ENCODE measurements at places on chromosomes 1 and 21. TPM values are rescaled to one million over a fixed set of nuclear protein-coding genes. Genes with fewer than 3 reads are reported as not detected.

DNA sequence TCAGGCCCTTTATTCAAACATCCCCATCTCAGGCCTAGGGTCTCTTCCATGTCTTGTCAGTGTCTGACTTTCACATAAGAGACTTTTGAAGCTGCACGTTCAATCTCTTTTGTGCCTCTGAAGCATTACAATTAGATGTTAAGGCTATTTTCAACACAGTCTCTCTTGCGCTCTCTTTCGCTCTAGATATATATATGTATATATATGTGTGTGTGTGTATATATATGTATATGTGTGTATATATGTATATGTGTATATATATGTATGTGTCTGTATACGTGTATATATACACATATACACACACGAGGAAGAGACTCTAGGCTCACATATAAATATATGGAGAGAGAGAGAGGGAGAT lies 162.5 kb upstream of the RNPC3 start:
- DNase-seq = no peak

- DNase-seq = no peak
Observed at GRCh38 chr1:243977094-243977493, 74.0 kb upstream of the ZBTB18 start.

GRCh38 chr21:46477765-46478164 lies 19.1 kb downstream of the DIP2A start:
- DNase-seq = no peak

GRCh38 chr1:30300669-30301068 lies 422.7 kb downstream of the MATN1 start:
- DNase-seq = no peak

- DNase-seq = no peak
Observed at GRCh38 chr1:2864203-2864905, 62.9 kb upstream of the TTC34 start.

DNA sequence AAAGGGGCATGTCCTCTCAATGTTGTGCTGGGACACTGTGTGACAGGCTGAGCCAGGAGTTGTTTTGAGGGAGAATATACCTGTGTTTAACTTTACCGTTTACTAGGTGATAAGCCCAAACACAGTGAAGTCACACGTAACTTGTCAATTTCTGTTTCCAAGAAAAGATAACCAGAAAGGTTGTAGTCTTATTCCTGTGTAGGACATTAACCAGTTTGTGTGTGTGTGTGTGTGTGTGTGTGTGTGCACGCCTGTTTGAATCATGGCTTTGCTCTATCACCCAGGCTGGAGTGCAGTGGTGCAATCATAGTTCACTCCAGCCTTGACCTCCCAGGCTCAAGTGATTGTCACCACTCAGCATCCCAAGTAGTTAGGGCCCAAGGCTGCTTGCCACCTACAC lies 83.6 kb downstream of the MRPS6 start:
- DNase-seq = no peak

DNA sequence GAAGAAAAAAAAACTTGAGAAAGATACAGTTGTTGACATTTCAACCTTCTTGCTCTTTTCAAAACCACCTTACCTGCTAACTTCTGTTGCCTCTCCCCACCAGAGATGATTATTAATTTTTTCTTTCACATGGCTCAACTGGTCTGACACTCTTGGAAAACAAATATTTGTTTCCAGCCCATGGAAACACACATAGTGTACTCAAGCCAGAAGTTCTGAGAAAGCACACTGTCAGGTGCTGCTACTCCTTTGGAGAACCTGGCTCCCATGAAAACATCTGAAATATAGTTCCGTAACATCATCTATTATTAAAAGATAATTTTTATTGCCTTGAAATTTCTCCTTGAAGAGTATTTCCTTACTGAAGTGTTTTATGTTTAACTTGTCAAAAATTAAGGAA lies 145.0 kb upstream of the C1orf105 start:
- no peak for DNase-seq

PADI3 gene
- total RNA-seq = not detected

TMPRSS15 gene
- total RNA-seq = not detected

RHD gene
- total RNA-seq = 0.34 TPM

EXTL1 gene
- total RNA-seq = not detected

PTPN14 gene
- 73.3 TPM for total RNA-seq
